A172 (cell line): ENCODE measurements at places on chromosomes 2 and 18. TPM values are rescaled to one million over a fixed set of nuclear protein-coding genes. Genes with fewer than 3 reads are reported as not detected.

Gene SANBR
- total RNA-seq = 22.8 and 26.7 TPM in 2 replicates

Gene CRYBA2
- total RNA-seq = not detected in 2 replicates

Gene COPS7B
- total RNA-seq = 39.4 and 43.5 TPM in 2 replicates

Gene SLC9A4
- 0.31 and 0.84 TPM in 2 replicates for total RNA-seq

Gene LHCGR
- not detected in 2 replicates for total RNA-seq

Gene IL1R1
- 1.7 and 2.6 TPM in 2 replicates for total RNA-seq

Gene CLK1
- 47.7 and 51.7 TPM in 2 replicates for total RNA-seq

Gene LNPK
- 37.6 and 58.7 TPM in 2 replicates for total RNA-seq

Gene SOX11
- total RNA-seq = 11.2 and 11.9 TPM in 2 replicates

Gene C1GALT1C1L
- total RNA-seq = 1.7 and 2.1 TPM in 2 replicates

Gene ANKRD30BL
- total RNA-seq = not detected in 2 replicates

Gene CYP26B1
- 0.02 and 0.12 TPM in 2 replicates for total RNA-seq

Gene RTP5
- total RNA-seq = not detected in 2 replicates

Gene IER3IP1
- 23.2 and 25.6 TPM in 2 replicates for total RNA-seq

Gene ING5
- 12.8 and 14.5 TPM in 2 replicates for total RNA-seq

DNA sequence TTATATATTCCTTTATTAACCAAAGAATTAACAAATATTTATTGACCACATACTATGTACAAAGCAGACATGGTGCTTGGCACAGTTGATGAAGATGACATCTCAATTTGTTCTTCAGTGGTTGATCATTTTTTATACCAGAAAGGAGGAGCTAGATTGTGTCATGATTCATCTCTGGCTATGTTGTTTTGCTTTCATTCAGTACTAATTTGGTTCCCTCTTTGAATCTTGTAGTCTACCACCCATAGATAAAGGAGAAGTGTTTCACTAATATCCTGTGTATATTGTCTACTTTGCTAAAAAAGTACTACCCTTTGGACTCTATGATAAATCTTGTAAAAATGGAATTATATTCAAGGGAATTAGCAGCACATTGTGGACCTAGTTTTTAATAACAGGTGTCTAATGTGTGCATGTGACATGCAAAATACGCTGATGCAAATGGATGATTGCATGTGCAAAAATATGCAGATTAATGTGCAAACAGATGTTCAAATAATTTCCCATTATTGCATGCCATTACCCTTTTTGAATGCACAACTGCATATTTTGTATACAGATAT lies 313.2 kb upstream of the ZEB2 start:
- no peak for DNase-seq

GRCh38 chr2:11375025-11375688 lies 30.7 kb upstream of the ROCK2 start:
- no peak for DNase-seq

GRCh38 chr2:102110171-102110570 lies 32.4 kb upstream of the IL1R1 start:
- no peak for DNase-seq

DNA sequence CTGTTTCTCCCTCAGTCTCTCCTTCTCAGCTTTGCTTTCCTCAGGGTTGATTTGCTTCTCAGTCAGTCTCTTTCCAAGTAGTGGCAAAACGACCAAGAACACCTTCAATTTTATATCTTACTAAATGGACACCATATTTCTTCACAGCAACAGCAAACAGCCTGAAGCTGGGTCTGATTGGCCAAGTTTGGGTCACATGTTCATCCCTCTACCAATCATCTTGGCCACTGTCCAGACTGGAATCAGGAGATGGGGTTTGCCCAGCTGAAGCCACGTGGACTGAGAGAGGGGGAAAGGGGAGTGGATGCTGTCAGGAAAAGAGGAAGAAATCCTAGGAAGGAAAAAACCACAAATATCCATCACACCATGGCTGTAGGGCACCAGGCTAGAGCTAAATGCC lies 42.0 kb upstream of the ACMSD start:
- DNase-seq = no peak

- DNase-seq = no peak
Observed at GRCh38 chr2:239188536-239188935, 212.3 kb downstream of the HDAC4 start.

GRCh38 chr2:4370422-4371090 lies 667.2 kb downstream of the DCDC2C start:
- no peak for DNase-seq

GRCh38 chr2:61288070-61288841 lies 126.3 kb downstream of the C2orf74 start:
- DNase-seq = no peak

DNA sequence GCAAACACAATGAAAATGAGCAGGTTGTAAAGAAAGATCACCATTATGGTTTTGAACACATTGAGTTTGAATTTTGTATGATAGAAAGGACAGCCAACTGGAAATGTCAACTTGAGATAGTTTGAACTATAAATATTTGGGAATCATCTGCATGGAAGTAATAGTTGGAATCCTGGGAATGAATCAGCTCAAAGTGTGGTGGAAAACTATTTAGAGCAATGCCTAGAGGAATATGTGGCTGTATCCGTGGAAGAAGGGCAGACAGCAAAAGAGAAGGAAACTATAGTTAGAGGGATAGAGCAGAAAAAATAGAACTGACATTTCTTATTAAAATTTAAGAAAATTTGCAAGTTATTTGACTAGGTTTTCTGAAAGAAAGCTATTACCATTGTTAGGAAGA lies 112.5 kb upstream of the OTX1 start:
- no peak for DNase-seq

GRCh38 chr2:178043266-178043665 lies 29.3 kb downstream of the PDE11A start:
- no peak for DNase-seq

DNA sequence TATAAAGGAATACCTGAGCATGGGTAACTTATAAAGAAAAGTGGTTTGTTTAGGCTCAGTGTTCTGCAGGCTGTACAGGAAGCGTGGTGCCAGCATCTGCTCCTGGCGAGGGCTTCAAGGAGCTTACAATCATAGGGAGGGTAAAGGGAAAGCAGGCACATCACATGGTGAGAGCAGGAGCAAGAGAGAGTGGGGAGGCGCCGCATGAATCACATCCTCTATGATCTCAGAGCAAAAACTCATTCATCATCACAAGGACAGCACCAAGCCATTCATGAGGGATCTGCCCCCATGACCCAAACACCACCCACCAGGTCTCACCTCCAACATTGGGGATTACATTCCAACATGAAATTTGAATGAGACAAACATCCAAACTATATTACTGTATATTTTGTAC lies 32.5 kb downstream of the R3HDM1 start:
- DNase-seq = peak; percentile 80

DNA sequence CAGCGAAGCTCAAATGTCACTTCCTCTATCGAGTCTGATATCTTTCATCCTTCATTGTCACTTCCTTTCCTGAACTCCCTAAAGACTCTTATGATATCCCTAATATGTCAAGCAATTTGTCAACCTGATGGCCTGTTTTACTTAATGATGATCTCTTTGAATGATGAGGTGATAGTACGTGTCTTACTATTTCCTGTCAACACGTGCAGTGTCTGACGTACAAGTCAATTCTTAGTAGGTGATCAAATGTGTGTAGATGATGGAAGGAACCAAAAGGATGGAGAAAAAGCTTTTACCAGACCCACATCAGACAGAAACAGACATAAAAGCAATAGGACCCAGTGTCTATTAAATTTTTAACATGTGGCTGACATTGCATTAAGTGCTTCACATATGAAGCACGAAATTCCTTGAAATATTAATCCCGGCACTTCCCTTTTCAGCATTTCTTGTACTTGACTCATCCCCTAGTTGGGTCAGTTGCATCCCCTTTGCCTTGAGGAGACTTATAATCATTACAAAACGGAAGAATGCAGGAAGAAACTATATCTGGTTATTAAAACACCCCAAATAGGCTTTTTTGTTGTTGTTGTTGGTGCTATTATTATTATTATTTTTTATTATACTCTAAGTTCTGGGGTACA lies 108.6 kb upstream of the NYAP2 start:
- no peak for DNase-seq

GRCh38 chr2:133063775-133064174 lies 393.8 kb upstream of the LYPD1 start:
- DNase-seq = peak; percentile 62

DNA sequence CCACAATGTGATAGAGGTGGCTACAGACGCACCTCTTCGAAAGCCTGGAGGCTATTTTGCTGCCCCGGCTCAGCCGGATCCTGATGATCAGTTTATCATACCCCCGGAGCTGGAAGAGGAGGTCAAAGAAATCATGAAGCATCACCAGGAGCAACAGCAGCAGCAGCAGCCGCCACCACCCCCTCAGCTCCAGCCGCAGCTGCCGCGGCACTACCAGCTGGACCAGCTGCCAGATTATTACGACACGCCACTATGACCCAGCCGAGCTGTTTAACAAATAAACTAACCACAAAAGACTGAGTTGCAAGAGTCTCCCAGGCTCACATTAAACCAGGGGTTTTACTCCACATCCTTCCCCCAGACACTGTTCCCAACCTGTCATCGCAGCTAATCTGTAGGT lies 263.8 kb downstream of the PHLPP1 start:
- peak; percentile 54 for DNase-seq

- DNase-seq = peak; percentile 97
Observed at GRCh38 chr18:60053747-60054304, 154.0 kb downstream of the PMAIP1 start.

DNA sequence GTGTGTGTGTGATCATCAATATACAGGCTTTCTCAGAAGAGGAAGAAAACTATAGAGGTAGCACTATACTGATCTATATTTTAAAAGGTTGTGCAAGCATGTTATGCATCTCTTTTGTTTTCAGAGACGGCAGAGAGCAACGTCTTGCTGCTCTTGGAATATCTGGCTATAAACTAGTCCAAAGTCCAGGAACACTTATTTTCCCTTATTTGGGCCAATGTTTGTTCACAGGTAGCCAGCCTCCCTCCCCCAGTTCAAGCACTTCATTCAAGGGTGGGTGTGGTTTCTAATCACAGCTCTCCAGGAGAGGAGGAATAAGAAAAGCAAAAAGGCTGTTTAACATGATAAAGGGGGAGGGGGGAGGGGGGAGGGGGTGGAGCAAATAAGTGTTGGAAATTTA lies 4.2 kb downstream of the FZD5 start:
- DNase-seq = no peak

DNA sequence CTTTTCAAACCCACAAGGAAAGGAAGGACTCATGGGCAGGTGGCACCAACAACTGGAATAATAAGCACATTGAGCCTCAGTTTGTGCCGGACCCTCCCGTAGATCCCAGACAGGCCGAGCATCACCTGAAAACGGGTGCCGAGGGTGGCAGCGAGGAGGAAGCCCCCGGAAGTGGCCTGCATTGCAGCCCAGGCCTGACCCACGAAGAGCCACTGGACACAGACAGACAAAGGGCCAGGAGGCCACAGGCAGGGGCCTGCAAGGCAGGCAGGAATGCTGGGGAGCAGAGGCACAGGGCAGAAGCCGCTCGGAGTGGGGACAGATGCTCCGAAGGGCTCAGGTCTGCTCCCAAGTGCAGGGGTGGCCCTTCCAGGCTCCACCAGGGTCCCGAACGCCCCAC lies 31.7 kb downstream of the MTERF4 start:
- DNase-seq = no peak

DNA sequence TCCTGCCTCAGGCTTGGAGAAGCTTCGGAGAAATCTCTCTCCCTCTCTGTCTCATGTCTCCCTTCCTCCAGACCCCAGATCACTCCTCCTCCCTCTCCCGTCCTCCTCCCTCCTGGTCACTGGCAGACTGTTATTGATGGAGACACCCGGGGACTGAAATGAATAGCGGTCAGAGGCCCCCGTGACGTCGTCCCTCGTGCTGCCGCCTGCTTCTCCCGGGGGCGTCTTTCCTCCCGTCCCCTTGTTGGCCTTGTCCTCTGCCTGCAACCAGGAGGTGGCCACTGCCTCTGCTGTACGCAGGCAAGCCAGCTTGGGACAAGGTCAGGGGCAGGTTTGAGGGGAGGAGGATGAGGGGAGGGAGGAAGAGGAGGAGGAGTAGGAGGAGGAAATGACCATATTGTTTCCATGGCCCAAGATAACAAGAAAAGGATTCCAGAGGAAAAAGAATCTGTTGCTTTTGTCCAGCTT lies 78.2 kb downstream of the CELF4 start:
- DNase-seq = no peak

- no peak for DNase-seq
Observed at GRCh38 chr18:68983126-68983525, 185.2 kb downstream of the CCDC102B start.

GRCh38 chr2:124267794-124268193 lies 242.7 kb downstream of the CNTNAP5 start:
- no peak for DNase-seq

DNA sequence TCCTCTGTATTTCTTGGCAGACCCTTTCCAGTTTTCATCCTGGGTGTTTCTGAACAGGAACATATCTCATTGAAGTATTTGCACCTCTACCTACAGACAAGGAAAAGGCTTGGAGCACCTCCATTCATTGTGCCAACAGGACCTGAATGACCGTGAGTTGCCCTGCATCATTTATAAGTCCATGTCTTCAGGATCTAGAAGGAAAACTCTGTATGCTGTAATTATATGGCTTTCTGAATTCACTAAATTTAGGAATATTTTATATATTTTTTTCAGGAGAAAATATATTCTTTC lies 402.3 kb upstream of the SLC14A2 start:
- DNase-seq = no peak

DNA sequence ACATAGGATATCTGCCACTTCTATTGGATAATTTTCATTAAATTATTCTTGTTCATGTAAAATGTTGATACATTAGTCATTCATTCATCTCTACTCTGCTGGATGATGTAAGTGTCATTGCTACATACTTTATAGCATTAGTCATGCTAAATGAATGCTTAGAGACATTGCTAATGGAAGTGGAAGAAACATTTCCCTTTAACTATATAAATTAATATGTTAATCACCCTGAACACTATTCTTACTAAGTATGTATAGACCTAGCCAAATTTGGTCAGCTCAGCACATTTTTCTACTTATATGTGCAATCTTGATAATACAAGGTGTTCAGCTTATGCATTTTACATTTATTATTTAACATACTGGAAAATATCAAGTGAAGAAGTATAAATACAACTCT lies 160.2 kb downstream of the DPP4 start:
- peak; percentile 72 for DNase-seq

DNA sequence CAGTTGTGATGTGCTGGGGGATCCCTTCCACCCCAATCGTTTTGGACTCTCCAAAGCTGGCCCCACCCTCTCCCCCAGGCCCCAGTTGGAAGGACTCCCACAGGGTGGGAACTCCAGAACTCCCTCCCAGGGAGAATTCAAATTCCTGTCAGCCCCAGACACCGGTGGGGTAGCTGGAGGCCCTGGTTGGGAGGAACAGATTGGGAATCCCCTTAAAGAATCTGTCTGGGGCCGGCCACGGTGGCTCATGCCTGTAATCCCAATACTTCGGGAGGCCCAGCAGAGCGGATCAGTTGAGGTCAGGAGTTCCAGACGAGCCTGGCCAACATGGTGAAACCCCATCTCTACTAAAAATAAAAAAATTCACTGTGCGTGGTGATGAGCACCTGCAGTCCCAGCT lies 155.5 kb downstream of the ANKRD36C start:
- DNase-seq = no peak

- DNase-seq = peak; percentile 59
Observed at GRCh38 chr2:13578547-13578946, 861.8 kb downstream of the TRIB2 start.
